Ecto neural progenitor cell (in vitro differentiated cells): ENCODE measurements at places on chromosomes 11 and 22.

DNA sequence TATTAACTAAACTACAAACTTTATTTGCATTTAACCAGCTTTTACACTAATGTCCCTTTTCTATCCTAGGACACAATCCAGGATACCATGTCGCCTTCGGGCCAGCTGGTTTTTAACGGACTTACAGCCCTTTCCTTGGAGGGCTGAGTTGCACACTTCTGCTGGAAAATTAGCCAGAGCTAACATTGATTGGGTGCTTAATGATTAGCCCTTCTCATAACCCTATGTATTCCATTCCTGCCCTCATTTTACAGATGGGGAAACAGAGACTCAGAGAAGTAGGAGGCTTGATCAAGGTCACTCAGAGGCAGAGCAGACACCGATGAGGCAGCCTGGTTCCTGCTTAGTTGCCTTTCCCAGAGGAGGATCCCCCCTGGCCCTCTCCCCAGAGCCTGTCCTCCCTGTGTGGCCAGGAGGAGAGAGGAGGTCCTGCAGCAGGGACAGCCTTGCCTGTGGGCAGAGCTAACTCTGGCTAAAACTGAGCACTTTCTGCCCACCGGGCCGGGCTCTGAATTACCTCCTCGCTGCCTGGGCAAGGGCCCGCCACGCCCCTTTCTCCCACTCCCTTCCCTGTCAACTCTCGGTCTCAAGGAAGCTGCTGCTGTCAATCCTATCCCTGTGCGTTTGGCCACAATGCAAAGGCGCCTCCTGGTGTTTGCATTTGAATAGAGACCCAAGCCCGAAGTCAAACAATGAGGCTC, 59.6 kb upstream of the PAX6 start:
- peak; percentile 91 for DNase-seq

GRCh38 chr11:16468735-16469453, 112.5 kb upstream of the SOX6 start:
- DNase-seq: no peak

DNA sequence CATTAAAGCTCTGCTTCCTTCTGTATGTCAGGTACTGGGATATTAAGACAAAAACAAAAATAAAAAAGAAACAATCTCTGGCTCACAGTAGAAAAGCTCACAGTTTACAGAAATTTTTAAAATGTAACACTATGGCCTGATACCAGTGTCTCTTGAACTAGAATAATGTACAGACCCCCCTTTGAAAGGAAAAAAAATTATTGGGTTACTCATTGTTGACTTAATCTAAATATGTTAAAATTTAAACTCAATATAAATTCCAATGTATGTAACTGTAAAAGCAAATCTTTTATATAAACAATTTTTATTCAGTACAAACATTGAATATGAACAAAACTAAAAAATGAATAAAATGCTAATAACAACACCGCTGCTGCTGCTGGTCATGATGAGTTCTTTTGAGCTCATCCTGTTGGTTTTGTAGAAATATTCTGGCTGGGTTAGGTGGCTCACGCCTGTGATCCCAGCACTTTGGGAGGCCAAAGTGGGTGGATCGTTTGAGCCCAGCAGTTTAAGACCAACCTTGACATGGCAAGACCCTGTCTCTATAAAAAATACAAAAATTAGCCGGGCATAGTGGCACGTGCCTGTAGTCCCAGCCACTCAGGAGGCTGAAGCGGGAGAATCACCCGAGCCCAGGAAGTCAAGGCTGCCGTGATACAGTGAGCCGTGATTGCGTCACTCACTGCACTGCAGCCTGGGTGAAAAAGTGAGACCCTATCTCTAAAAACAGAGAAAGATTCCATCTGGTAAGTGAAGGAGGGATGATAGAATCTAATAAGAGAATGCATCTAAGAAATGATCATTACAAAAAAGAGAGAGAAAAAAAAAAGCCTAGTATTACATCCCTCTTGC, 11.8 kb upstream of the KCNE3 start:
- DNase-seq: no peak

- DNase-seq: no peak
Observed at GRCh38 chr11:102391549-102392237, 44.7 kb downstream of the BIRC2 start.

DNA sequence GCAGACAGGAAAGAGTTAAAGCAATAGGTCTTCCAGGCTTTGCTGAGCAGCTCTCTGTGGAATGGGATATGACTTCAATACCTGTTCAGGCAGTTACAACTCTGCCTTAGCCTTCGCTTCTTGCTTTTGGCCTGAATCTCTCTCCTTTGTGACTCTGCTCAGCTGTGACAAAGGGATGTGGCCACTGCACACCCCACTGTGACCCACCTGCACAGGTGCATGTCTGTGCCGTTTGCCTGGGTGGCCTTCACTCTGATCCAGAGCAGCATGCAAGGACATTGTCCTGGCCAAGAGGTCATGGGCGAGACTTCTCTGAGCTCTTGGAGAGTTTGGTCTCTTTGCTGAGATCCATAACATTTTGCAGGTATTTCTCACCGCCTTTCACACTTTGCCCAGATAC, 891.3 kb downstream of the BRD1 start:
- no peak for DNase-seq

GRCh38 chr22:31128156-31128555, 5.4 kb downstream of the INPP5J start:
- no peak for DNase-seq

GRCh38 chr22:24536089-24536488, 18.8 kb downstream of the GUCD1 start:
- no peak for DNase-seq

DNA sequence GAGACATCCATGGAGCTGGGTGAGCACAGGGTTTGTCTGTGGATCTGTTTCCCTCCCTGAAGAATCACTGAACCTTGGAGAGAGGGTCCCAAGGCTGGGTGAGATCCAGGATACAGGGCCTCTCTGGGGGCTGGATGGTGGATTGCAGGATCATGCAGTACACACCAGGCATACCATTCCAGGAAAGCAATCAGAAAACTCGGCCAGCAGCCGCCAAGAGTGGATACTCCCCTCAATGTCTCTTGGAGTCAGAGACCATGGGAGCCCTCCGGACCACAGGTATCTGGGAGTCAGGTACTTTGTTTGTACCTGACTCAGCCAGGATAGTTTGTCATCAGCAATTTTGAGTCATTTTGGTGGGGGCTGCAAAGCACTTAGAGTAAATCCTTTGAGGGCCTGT, 14.6 kb upstream of the SYT13 start:
- peak; percentile 21 for DNase-seq

GRCh38 chr11:1502954-1503707, 16.6 kb upstream of the MOB2 start:
- DNase-seq: no peak

- no peak for DNase-seq
Observed at GRCh38 chr11:95074792-95075563, 8.3 kb downstream of the SRSF8 start.

- no peak for DNase-seq
Observed at GRCh38 chr11:69721745-69722144, 17.9 kb upstream of the FGF19 start.

DNA sequence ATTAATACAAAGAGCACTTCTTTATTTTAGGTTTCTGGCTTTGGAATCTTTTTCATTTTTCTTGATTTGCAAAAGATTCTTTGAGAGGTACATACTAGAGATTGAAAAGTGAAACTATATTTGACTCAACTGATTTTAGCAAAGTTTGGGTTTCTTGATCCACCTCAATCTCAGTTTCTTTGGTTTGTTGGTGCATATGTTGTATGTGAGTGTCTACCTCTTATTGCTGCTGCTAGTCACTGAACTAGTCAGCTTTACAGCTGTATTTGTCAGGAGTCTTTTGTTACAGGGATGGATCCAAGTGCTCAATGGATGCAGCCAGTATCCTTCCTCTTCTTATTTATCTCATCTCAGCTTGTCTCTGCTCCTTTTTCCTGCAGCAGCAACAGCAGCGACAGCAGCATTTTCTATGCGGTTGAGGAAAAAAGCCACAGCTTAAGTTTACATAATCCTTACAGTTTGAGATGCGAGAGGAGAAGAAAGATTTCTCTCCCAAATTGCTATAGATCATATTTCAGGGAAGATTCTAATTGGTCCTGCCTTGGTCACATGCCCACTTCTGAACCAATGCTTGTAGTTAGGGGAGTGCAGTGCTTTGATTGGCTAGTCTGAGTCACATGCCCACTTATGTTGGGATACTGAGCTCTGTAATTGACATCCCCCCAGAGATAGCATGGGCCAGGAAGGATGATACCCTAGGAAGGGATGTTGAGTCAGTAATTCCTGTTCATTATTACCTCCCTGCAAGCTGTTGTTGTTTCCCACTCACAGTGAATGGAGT, 10.0 kb upstream of the ZNRF3 start:
- DNase-seq: no peak

- DNase-seq: no peak
Observed at GRCh38 chr11:71185411-71185810, 67.0 kb downstream of the SHANK2 start.

DNA sequence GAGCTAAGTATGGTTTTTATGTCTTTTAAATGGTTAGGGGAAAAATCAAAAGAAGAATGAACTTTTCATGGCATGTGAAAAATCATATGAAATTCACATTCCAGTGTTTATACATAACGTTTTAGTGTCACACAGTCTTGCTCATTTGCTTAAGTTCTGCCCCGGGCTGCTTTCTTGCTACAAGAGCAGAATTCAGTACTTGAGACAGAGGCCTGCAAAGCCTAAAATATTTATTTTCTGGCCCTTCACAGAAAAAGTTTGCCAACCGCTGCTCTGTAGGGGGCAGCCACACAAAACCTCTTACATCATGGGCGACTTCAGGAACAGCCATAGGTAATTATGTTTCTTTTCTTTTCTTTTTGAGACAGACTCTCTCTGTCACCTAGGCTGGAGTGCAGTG, 1.0 kb upstream of the ATG2A start:
- DNase-seq: no peak

GRCh38 chr11:128914216-128915148, 23.3 kb downstream of the KCNJ5 start:
- no peak for DNase-seq

GRCh38 chr22:48888466-48889208, 939.0 kb downstream of the BRD1 start:
- peak; percentile 32 for DNase-seq

DNA sequence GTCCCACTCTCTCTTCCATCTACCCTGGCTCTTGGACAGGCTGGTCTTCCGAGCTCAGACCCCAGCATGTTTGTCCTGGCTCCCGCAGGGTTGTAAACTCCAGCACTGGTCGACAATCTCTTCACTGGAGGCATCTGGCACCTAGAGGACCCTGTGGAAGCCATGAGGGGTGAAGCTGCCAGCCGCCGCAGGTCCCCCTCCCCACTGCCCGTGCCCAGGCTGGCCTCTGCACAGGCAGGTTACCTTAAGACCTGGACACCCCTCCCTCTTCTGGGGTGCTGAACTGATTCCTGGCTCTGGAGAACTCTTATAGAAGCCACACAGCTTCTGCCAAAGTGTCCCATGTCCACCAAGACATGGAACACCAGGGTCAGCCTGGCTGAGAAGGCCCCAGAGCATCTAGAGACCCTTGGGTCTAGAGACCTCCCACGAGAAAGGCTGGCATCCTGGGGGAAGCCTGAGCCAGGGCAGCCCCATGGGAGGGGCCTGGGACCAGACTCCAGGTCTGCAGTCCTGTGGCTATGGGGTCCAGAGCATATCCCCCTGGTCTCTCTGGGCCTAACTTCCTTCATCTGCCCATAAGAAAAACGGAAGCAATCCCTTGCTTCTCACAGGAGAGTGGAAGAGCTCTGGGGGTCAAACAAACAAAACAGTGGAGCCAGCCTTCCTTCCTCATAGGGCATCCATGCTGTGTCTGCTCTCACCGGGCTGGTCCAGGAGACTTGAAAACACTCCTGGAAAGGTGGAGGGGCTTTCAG, 30.6 kb downstream of the LMO1 start:
- DNase-seq: no peak

GRCh38 chr22:41762980-41763779, 37.3 kb upstream of the CCDC134 start:
- peak; percentile 87 for DNase-seq

DNA sequence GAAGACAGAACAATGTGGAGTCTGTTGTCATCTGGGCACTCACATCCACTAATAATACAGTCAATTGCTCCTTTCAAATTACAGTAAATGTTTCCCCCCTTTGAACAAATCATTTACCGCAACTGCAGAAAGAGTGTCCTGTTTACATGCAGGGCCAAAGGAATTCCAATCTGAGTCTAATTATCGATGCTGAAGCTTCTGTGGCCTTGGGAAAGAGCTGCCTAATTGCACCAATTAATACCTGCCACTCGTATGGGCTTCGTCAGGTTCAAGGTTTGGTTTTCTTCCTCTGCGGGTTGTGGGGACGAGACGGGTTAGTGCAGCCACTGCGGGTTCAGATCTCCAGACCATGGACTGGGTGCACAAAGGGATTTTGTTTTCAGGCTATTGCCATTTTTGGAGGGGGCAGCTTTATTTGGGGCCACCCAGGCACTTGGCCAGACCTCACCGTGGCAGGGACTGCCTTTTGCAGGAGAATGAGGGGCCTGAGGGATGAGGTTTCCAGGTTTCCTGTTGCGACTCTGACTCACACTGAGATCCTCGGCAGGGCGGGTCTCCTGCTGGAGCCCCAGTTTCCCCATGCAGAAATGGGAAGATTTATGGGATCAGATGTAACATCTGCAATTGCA, 147.6 kb downstream of the MIAT start:
- DNase-seq: no peak

DNA sequence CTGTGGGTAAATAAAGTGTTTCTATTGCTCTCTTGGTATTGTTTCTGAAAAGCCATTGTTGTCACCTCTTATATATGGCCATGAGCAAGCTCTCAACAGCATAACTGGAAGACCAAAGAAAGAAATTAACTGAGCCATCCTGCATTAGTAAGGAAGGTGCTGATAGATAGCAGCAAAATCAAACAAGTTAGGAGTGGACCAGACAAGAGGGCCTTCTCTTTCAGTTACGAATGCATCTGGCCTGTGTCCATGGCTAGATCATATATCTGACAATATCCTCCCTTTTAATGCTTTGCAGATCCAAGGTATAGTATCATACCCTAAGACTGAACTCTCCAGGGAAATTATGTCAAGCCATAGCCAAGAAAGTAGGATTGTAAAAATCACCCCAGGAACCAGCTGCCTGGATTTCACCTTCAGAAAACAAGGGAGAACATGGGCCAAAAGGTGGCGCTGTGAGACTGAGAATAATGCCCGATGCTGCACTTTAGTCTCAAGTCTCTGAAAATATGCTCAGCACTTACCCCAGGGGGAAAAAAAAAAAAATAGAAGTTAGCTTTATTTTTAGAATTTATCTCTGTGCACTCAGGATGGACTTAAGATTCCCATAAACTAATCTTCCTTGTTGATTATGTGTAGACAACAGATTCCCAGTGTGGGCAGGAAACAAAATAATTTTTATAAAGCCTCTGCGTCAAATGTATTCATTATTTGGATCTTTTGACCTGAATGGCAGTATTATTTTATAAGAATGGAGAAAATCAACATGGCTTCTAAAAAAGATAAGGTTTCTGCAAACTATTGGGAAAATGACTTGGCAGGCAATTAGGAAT, 415.1 kb downstream of the ETS1 start:
- DNase-seq: peak; percentile 80
